Caco-2 (cell line): ENCODE measurements at places on chromosomes 12 and 14.

DNA sequence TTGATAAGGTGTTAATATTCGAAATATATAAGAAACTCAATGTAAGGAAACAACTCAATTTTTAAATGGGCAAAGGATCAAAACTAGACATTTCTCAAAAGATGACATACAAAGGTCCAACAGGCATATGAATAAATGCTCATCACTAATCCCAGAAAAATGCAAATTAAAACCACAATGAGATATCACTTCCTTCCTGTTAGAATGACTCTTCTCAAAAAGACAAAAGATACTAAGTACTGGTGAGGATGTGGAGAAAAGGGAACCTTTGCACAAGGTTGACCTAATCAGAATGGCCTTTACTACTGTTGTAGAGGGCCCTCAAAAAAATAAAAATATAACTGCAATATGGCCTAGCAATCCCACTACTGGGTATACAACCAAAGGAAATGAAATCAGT lies 383.4 kb downstream of the KCNH5 start:
- DNase-seq = no peak

DNA sequence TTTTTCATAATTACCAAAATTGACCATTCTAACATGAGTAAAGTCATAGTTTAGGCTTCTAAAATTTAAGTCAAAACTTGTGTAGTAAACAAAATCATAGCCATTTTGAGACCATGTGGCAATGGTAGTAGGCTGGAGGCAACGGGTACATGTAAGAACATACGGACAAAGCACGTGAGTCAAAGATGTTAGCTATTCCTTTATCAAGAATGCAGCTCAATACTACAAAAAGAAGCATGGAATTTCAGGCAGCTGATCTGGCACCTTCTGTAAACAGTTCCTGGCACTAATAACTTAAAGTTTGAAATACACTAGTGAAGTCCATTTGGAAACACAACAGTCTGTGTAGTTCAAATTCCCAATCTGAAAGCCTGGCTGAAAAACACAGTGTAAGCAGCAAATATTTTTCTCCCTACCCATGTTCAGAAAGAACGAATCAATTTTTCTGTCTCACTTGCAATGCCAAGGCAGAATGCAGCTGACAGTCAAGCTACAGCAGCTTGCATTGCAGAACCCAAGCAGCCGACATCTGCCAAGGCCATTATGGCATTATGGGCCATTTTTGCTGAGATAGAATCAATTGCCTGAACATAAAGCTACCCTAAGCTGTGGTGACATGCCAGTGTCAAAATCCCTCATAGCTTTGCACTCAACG lies 29.3 kb downstream of the MYF5 start:
- no peak for DNase-seq

- DNase-seq = no peak
Measured at GRCh38 chr12:59890896-59891579, 295.2 kb downstream of the SLC16A7 start.

- no peak for DNase-seq
Measured at GRCh38 chr12:114166362-114166761, 200.2 kb upstream of the RBM19 start.

GRCh38 chr14:32374155-32374554 lies 45.1 kb downstream of the AKAP6 start:
- DNase-seq = no peak

GRCh38 chr12:14403711-14404196 lies 38.3 kb downstream of the ATF7IP start:
- DNase-seq = no peak

DNA sequence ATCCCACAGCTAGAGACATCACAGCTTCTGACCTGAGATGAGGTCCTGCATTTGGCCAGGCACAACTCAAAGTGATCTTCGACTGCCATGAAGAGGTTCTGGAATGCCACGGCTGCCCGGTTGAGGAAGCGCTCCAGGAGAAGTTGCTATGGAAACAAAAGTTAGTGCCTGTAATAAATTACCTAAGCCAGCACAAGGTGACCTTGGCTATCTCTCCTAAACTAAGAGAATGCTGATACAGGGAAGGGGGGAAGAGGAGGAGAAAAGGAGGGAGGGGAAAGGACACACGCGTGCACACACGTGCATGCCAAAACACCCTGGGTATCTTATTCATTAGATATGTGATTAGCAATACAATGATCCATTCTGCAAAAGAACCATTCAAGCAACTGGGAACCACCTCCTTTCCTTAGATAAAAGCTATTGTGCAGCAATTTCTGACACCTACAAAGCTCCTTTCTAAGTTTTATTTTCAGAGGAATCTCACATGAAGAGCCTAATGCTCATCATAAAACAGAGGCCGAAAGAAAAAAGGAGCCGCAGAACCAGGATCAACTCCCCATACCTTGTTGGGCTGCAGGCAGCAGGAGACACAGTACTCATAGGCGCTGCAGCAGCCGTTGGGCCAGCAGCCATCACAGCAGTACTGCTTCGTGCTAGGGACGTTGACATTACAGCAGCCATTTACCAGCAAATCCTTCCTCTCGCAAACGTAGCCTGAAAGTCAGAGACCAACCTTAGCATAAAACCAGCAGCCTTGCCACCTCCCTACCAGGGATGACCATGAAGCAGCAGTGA lies 17.9 kb downstream of the SPRING1 start:
- DNase-seq = no peak

GRCh38 chr14:92945959-92946846 lies 23.3 kb downstream of the CHGA start:
- DNase-seq = no peak

DNA sequence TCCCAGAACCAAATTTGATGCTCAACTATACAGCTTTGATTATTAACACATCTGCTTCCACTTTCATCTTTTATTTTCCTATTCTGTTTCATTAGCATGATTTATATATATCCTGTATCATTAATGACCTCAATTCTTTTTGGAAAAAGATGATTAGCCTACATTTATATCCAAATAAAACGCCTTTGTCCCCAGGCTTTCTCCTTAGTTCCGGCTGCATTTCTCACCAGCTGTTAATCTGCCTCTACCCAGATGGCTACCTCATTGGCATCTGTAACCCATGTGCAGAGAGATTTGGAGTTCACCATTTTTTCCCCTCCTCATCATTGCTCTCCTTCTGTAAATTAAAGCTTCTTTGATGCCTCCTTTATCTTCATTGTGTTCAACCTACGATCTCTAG lies 336.8 kb upstream of the RGS6 start:
- DNase-seq = no peak

DNA sequence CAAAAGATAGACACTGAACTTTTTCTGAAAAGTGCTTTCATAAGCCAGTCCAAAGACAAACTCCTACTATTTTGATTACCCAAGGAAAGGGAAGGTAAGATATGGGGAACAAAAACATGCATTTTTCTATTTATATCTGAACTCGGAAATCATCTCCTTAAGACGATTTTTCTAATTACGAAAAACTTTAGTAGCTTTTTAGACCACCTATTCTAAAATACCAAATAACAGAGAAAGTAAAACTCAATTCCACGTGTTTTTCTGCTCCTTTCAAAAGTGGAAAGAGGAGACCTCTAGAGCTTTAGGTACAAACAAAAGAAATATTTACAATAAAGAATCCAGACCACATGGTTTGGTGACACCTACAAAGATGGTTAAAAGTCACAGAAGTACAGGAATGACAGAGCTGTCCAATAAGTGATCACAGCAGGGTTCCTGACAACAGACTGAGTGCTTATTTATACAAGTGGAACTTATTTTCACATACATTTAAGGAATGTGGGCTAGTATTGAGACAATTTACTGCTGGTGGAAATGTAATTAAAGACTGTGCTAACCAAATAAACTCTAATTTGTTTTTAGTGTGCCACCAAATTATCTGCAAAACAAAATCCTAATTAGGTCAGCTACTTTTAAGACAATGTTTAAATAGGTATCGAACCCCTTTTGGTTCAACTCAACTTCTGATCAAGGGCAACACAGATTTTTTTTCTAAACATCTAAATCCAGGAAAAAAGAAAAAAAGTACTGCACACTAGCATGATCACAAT lies 2.4 kb downstream of the LRIG3 start:
- no peak for DNase-seq

DNA sequence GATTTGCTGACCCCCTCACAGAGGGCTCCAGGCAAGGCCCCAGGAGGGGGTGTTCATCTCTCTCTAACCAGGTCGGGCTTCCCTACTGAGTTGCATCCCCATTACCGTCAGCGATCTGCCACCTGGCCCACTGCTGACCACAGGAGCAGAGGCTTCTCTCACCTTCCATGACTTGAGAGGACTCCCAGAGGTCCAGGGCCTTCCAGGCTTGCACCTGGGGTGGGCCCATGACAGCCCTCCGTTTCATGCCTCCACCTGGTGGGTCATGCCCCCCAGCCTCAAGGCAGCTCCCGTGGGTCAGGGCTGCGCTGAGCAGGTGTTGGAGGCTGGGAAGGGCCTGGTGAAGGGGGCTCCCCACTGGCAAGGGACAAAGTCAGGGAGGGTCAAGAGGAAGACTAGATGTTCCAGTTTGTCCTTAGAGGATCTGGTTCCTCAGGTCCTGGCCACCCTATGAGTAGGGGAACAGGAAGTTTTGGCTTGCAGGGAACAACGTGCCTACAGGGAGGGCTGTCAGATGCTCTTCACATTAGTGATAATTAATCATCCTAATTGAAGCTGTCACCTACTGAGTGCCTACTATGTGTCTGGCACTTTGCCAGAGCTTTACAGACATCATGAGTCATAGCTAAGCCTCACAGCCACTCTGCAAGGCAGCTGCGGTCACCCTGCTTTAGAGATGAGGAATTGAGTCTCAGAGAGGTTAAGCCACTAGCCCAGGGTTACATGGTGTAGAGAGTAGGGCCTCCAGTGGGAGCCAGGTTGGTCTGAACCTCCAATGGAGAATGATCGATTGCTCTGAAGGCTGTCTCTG lies 13.8 kb downstream of the NFKBIA start:
- DNase-seq = no peak

DNA sequence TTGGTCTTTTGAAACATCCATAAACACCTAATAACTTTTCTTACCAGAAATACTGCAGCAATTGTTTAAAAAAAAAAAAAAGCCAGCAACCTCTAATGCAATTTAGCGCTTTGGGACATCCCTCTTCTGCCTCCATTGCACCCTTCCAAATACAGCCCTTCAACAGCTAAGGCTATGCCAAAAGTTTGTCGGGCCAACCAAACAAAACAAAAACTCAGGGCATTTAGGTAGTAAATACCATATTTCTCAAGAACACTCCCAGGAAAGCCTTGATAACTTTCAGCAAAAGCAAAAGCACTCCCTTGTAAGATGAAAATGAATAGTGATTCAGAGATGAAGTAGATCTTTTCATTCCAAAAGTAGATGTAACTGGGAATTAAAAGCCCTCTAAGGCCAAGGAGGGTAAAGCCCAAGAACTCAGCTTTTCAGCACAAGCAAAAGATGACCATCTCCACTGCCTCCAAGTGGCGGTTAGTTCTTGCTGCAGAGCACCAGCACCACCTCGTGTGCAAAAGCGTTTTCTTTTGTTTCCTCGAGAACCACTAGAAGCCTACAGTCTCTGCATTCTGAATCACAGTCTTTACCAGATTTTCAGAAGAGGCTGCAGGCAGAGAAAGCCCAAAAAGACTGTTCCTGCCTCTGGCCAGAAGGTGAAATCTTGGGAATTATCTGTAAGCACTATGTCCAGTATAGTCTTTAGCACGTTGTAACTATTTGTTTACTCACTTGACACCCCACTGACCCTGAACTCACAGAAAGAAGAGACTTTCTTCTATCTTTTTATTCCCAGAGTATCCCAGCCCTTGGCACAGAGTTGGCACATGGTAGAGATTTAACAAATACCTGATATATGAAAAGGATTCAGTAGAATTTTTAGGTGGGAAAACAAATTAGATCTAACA lies 53.1 kb downstream of the SIX6 start:
- DNase-seq = peak; percentile 58

DNA sequence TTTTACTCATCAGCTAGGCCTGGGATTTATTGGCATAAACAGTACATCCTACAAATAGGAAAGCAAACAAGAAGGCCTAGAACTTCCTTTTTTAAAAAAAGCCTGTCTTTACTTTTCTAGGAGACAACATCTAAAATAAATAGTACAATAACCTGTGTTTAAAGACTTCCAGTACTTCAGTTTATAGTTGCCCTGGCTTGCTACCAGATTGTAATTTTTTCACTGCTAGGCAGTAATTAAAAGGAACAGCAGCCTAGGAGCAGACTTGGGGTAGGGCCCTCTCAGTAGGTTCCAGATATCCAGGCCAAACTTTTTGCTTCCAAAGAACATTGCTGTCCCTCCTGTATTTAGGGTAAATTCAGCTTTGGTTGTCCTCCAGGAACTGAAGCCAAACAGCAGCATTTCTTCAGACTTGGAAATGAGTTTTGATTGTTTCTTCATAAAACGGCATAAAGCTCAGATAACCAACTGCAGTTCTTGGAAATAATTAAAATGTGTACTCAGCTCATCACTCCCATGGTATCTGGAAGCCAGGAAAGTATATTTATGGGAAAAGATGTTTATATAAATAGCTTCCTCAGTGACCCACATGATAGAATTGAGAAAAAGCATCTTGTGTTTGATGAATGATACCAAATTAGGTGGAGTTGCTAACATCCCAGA lies 61.7 kb downstream of the PPP1R36 start:
- no peak for DNase-seq

DNA sequence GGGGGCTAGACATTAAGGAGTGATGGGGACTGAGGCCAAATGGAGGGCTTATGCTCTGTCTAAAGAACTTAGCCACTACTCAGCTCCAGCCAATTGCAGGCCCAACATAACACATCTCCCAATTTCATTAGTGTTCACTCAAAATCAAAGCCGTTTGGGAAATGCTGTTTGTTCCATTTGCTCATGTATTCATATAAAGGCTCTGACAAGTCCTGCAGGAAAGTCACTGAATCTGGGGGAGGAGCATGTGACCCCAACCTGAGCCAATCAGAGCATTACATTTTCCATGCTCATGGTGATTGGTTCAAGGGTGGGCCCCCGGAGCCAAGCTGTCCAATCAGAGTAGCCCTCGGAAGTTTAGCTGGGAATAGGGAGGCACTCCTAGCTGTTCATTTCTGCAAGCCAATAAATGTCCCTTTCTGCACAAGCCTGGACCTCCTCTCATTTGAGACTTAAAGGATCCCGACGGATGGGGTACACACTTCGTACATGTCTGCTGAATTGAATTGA lies 20.9 kb downstream of the SDSL start:
- DNase-seq = no peak

GRCh38 chr14:55450539-55450938 lies 10.1 kb upstream of the TBPL2 start:
- DNase-seq = no peak

GRCh38 chr12:76288218-76288617 lies 60.0 kb downstream of the BBS10 start:
- DNase-seq = no peak

- DNase-seq = peak; percentile 49
Measured at GRCh38 chr12:101570047-101570446, 24.7 kb upstream of the MYBPC1 start.

- no peak for DNase-seq
Measured at GRCh38 chr14:91015435-91015834, 45.0 kb downstream of the RPS6KA5 start.

GRCh38 chr12:32828552-32828951 lies 68.0 kb downstream of the PKP2 start:
- no peak for DNase-seq

DNA sequence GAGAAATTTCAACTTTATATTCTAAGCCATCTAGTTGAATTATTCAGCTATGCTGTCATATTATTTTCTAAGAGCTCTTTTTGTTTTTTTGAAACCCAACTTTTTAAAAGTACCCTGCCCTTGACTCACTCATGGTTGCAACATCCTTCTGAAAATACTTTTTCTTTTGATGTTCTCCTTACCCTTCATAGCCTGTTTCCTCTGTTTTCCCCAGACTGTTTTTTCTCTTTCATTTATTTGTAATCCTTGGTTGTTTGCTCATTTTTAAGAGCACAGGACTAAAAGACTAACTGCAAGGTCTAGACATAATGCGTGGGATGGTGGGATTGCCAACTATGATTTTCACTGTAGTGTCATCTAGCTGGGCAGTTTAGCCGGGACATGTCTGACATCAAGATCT lies 21.2 kb upstream of the CDKL1 start:
- DNase-seq = no peak
